ENCODE measurements at places on chromosomes 2 and 18.

DNA sequence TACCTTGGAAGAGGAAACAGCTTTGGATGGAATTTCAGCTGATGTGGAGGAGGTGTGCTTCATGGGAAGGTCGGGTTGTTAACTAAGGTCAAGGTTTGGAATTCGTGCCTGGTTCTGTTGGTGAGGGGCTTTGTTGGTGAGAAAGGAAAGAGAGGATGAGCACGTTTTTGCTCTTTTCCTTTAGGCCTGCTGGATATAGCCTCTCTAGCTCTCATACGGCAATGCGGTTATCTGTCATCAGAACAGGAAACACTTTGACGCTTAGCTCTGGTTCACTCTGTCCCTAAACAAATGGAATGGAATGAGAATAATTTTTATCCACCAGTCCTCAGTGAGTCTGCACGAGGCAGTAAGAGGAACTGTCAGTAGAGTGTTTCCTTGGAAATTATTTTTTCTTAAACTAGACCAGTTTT lies 169.7 kb upstream of the NOSTRIN start:
- no peak for DNase-seq

GRCh38 chr2:207143215-207144172 lies 22.3 kb downstream of the KLF7 start:
- no peak for DNase-seq

GRCh38 chr2:40284797-40285196 lies 167.1 kb downstream of the SLC8A1 start:
- no peak for DNase-seq

GRCh38 chr2:20365249-20365817 lies 14.7 kb upstream of the PUM2 start:
- peak; percentile 32 for DNase-seq

DNA sequence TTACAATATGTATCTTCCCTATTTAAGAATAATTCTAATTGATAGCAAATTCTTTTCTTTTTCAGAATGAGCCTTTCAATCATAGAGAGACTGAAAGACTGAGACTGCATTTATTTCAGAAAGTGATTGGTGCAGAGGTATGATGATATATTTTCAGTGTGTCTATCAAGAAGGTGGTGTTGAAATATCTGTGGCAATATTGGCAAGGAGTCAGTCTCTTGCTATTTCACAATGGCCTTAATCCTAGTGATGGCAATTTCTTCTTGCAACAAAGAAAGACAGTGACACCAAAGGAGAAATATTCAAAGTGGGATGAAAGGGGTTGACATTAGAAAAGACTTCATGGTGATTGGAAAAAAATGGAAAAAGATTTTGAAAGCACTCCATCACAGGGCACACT lies 21.7 kb upstream of the ZBTB14 start:
- no peak for DNase-seq

DNA sequence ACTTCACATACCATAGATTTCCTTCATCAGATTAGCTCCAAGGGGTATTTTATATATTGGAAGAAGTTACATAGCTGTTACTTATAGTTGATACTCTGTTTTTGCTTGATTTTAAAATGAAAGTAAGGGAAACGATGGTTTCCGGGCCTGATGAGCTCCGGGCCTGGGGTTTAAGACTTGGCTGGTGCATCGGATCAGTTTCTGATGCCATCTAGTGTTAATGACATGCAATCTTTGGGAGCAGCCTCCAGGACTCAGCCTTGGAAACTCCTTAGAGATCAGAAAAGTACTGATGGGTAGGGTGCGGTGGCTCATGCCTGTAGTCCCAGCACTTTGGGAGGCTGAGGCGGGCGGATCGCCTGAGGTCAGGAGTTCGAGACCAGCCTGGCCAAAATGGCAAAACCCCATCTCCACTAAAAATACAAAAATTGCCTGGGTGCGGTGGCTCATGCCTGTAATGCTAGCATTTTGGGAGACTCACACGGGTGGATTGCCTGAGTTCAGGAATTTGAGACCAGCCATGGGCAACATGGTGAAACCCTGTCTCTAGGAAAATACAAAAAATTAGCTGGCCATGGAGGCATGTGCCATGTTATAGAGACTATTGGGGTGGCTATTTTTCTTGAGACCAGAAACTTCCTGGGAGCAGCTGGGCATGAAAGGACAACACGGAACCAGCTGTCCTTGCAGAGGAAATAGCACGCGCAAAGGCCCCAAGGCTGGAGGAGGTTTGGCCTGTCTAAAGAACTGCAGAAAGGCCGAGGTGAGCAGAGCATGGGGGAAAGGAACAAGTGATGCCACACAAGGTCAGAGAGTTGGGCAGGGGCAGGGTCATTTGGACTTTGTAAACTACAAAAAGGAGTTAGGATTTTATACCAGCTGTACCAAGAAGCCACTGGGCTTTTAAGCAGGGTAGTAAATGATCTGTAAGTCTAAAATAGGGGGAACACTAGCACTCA lies 46.9 kb upstream of the CNOT11 start:
- peak; percentile 9 for DNase-seq

DNA sequence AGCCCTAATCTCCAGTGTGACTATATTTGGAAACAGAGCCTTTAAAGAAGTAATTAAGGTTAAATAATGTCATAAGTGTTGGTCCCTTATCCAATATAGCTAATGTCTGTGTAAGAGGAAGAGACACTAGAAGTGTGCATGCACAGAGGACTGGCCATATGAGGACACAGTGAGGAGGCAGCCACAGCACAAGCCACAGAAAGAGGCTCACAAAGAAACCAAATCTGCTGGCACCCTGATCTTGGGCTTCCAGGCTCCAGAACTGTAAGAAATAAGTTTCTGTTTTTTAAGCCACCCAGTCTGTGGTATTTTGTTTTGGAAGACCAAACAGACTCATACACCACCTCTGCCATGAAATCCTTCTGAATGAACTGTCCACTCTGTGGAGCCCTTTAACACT lies 186.4 kb upstream of the SLC39A10 start:
- no peak for DNase-seq

DNA sequence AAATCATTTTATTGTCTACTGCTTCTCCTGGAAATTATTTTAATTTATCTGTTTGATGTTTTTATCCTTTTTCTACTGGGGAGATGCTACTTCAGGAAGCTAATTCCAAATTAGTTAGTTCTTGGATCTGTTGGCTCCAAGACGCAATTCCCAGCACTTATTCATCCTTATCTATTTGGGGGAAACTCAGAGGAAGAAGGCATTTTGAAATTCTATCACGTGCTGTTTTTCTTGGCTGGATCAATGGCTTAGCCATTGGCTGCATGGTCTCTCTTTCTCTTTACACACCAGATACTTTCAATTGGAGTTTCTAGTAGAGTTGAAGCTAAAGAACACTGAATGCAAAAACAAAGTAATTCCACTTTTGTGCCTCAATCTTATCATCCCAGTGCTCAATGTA lies 98.3 kb downstream of the RAPGEF4 start:
- no peak for DNase-seq

DNA sequence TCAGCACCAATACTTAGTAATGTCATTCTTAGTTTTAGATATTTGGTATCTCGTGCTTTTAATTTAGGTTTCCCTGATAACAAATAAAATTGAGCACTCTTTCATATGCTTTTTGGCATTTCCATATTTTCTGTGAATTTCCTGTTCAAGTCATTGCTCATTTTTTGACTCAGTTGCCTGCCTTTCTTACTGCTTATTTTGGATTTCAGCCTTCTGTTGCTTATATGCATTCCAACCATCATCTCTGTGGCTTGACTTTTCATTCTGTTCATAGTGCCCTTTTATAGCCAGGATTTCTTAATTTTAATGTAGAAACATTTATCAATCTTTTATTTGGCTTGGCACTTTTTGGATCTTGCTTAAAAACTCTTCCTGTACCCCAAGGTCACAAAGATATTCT lies 14.5 kb upstream of the KIF3C start:
- DNase-seq: no peak

- no peak for DNase-seq
Observed at GRCh38 chr18:45343365-45343764, 271.9 kb upstream of the SLC14A2 start.

- no peak for DNase-seq
Observed at GRCh38 chr18:58572680-58573079, 56.2 kb downstream of the ALPK2 start.
